Left kidney (tissue), 8 donors: ENCODE measurements at places on chromosomes 6 and 20.

GRCh38 chr20:46133886-46134654 is 16.0 kb downstream of the CD40 start:
- DNase-seq = no peak

DNA sequence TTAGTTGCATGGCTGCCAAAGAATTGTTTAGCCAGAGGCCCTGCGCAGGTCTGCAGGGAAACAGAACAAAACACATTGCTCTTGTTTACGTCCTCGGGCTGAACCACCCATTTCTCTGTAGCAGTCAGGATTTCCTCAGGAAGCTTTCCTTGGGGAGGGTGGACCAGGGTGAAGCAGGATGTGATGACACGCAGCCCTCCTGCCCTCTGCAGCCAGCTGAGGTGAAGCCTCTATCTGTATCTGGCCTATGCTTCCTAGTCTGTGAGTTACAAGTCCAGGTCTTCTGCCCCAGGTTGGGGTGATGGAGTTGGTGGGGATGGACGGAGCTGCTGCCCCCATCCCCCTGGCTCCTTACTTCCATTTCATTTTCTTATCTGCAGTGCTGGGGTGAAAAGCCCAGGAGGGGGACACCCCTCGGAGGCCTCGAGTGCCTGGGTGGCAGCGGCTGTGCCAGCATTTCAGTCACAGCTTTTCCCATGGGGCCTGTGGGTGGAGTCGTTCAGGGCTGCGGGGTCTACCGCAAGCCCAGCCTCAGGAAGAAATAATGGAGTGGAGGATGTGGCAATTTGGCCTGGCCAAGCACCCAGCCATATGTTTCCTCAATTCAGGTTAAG is 24.9 kb downstream of the SASH1 start:
- no peak for DNase-seq

DNA sequence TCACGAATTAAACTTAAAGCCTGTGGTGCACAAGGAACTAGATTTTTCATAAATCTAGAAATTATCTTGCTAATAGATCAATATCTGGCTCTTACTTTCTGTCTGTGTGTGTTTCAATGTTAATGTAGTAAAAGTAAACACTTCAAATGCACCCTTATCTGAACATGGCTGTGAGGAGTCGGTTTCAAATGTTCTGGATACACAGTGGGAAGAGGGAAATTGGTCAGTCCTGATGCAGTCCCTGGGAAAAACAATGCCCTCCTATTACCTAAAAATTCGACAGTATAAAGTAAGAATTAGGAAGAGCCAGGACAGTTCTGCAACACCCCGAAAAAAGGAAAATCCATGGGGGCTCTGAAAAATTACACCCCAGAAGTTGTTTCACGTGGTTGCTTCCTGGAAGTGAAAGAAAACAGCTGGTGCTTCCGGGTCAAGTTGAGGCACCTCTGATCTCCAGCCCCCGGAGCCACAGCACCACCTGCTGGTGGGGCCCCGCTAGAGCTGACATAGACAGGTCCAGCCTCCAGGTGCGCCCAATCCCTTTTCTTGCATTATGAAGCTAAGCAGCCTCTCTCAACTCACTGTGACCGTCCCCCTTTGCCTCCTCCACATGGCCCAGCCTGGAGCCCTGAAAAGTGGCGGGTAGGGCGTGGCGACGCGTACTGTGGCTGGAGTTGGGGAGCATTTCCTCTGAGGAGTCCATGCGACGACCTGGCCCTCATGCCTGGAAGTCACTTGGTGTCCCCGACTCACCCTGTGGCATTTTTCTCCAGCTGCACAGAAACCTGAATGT is 8.3 kb downstream of the SEMG2 start:
- no peak for DNase-seq

GRCh38 chr20:62733526-62733842 is 24.8 kb downstream of the NTSR1 start:
- DNase-seq = no peak

DNA sequence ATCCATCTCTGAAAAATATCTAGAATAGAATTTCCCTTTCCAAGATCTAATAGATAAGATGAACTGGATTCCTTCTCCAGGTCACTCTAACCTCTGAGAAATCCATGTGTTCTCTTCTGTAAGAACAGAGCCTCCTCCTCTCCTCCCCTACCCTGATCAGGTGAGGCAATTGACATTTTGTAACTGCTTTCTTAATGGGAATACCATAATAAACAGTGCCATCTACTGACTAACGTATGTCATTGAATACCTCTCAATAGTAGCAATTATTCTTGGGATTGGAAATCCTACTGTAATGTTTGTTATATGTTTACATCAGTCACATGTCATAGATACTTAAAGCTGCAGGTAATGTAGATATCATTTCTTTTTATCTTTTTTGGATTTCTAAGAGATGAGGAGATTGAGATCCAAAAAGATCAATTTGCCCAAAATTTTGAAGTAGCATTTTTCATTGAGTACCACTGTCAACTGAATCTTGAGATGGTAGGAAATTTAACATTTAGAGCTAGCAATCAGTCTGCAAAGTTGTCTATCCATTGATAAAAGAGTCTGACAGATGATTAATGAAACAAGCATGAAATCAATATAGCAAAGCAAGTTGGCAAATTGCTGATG is 365.8 kb upstream of the HSF2 start:
- peak; percentile 46 for DNase-seq

GRCh38 chr6:134995536-134995935 is 45.6 kb upstream of the ALDH8A1 start:
- no peak for DNase-seq

DNA sequence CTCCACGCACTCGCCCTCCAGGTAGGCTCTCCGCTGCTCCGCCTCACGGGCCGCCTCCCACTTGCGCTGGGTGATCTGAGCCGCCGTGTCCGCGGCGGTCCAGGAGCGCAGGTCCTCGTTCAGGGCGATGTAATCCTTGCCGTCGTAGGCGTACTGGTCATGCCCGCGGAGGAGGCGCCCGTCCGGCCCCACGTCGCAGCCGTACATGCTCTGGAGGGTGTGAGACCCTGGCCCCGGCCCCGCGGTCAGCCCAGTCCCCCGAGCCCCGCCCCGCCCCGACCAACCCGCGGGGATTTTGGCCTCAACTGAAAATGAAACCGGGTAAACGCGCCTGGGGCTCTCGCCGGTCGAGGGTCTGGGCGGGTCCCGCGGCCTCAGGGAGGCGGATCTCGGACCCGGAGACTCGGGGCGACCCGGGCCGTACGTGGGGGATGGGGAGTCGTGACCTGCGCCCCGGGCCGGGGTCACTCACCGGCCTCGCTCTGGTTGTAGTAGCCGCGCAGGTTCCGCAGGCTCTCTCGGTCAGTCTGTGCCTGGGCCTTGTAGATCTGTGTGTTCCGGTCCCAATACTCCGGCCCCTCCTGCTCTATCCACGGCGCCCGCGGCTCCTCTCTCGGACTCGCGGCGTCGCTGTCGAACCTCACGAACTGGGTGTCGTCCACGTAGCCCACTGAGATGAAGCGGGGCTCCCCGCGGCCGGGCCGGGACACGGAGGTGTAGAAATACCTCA is 598 bp downstream of the HLA-B start:
- DNase-seq = peak; percentile 4

- no peak for DNase-seq
These were observed 235.3 kb upstream of the ZFP64 start for GRCh38 chr20:52426856-52427255.

DNA sequence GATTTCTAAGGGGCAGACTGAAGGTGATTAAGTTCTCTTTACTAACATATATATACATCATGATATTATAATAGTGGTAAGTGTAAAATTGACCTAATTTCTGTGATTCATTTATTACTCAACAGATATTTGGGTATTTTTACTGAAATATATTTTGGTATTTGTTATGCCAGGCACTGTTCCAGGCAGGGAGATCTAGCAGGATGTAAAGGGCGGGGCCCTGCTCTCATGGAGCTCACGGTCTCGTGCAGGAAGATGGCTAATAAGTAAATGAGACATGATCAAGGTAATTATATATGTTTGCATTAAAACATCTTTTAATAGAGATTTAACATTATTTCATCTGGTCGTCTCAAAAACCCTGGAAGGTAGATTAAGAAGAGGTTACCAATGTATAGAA is 27.7 kb downstream of the FAM50B start:
- no peak for DNase-seq

GRCh38 chr6:5723841-5724691 is 282.7 kb downstream of the NRN1 start:
- no peak for DNase-seq

GRCh38 chr20:23679133-23680092 is 9.4 kb downstream of the CST4 start:
- DNase-seq = no peak

DNA sequence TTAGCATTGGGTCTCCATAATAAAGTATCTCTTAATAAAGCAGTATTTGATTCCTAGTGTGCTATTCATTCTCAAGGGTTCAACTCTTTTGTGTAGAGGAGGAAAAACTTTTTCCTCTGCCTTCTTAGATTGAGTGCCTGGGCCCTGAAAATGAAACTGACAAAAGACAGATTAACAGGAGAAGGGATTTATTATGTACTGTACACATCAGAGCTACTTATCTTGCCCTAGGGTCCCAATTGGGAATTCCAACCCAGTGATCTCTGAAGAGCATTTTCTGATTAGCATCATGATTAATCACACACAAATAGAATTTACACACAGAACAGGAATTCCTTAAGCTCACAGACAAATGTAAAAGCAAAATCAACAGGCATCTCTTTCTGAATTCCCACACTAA is 128.9 kb downstream of the CD164 start:
- DNase-seq = no peak

DNA sequence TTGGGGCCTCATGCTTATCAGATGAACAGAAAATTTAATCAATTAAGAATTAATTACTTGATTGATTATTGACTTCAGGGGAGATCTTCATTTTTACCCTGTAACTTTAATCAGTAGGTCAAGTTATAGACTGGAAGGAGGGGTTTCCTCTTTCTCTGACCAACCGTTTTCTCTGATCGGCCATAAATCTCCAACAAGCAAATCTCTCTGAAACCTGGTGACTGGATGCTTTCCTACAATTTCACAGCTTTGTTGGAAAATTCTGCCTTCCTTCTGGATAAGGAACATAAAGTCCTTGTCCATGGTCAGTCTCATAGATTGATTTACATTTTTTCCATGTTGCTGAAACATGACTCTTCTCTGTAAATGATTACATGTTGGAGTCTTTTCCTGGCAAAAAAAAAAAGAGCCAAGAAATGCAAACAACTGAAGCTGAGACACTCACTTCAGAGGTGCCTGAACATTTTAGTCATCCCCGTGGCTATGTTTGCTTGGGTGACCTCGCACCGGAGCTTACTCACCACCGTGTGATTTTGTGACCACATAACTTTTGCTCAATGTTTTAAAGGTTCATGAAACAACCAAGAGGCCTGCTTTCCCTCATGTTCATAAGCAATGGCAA is 31.0 kb downstream of the IRF4 start:
- no peak for DNase-seq

DNA sequence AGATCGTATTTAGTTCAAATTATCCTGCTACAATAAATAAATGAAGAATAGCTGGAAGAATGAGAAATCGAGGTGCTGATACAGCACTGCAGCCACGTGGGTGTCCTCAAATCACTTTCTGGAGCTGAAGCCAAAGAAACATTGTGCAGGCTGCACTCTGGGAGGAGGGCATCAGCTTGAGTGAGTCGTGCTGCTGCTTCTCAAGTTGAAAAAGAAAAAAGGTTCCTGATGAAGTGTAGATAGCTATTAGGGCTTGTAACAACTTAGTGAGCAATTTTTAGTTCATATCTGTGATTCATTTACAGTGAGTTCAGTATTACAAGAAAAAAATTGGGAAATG is 40.5 kb downstream of the DSE start:
- DNase-seq = no peak

- no peak for DNase-seq
These were observed 53.5 kb downstream of the TINAG start for GRCh38 chr6:54361734-54362133.

DNA sequence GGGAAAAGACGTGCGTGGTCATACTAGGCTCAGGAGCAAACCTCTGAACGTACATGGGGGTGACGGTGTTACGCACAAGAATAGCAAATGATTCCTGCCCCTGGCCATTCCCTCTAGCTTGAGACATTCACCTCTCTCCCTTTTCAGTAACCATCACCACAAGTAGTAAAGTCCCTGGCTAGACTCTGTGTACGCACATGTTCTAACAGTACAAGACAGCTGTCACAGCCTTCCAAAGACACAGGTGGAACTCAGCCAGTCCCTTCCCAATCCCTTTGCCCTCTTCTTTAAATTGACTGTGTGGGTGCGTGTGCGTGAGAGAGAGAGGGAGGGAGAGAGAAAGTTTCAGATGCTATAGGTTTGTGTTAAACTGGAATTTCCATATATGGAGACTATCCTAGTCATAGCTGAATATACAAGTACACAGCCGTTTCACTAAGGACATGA is 67.3 kb downstream of the LY86 start:
- DNase-seq = no peak

DNA sequence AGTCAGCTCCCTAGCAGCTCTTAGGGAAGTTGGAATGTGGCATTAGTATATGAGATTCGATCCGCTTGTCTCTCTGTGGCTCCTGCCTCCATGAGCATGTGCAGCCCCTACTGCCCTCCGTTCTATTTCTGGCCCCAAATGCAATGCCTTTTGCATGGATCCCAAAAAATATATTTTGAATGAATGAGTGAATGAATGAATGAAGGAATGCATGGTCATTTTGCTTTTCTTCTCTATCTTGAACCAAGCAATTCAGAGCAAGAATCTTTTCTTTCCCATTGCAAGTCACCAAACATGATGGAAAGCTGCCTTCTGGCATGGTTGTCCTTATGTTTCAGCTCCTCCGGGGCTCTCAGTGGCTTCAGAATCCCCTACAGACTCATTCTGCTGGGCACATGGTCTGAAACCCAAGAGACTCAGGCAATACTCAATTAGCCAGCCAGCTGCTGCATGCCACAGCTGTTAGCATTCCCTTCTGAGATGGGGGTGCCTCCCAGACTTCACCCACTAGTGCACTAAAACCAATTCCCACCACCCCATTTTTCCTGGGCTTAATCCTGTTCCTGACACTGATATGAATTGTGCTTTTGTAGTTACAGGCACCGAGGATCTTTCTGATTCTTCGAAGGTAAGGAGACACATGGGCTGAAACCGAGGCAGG is 2.6 kb upstream of the IYD start:
- DNase-seq = no peak

DNA sequence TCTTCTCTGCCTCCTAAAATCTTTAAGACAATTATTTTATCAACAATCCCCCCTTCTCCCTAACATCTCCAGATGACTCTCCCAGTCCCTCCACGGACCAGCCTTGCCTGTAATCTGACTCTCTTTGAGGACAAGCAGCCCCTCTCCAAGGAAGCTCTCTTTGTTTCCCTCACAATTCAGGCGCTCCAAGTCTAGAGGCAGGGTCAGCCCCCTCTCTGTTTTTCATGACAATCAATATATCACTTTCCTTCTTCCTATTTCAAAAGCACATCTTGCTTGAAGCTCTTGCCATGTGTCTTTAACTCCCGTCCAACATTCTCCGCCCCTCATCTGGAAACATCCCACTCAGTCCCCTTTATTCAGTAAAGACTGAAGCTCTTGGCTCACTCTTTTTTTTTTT is 393.4 kb upstream of the SULF2 start:
- no peak for DNase-seq

GRCh38 chr6:160082627-160083026 is 39.0 kb upstream of the SLC22A1 start:
- DNase-seq = no peak
